ENCODE measurements at places on chromosomes 11 and 22.

DNA sequence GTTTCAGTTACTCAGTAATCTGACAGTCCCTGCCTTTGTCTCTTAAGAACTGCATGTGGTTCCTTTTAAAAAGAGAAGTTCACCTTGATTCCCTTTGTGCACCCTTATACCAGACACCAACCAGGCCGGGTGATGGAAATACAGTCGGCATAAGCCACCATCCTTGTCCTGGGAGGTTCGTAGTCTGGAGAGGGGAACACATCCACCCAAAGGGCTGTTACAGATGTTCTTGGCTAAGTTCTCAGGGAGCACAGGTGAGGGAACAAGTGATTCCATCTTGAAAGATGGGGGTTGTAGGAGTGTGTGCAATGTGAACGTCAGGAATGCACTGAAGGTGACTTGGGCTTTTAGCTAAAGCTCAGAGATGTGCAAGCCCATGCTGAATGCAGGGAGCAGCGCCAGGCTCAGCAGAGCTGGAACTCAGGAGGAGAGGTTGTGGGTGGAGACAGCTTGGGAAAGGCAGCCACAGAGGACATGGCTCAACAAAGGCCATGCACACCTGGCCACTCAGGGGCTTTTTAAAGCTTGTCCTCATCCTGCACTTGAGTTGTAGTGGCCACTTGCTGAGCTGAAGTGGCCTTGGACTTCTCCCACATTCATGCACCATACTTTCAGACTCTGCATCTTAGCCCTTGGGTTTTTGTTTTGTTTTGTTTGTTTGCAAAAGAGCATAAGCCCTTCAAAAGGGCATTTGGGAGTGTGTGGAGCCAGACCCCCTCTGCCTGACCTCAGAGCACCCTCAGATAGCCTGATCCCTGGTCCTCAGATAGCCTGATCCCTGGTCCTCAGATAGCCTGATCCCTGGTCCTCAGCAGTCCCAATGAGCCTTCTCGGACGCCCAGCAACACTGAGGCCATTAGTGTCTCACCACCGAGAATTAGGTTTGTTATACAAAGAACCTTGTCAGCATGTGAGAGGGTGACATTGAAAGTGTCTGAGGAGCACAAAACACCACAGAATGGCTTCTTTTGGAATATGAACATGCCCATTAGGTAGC lies 12.7 kb upstream of the TMA7B start:
- DNase-seq: no peak

GRCh38 chr11:45097721-45098493 lies 48.5 kb upstream of the PRDM11 start:
- DNase-seq: no peak

DNA sequence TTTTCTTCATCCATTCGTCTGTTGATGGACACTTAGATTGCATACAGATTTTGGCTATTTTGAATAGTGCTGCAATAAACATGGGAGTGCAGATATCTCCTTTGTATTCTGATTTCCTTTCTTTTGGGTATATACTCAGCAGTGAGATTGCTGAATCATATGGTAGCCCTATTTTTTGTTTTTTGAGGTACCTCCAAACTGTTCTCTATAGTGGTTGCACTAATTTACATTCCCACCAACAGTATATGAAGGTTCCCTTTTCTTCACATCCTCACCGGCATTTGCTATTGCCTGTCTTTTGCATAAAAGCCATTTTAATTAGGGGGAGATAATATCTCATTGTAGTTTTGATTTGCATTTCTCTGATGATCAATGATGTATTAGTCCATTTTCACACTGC lies 96.1 kb downstream of the PRR5L start:
- DNase-seq: no peak

DNA sequence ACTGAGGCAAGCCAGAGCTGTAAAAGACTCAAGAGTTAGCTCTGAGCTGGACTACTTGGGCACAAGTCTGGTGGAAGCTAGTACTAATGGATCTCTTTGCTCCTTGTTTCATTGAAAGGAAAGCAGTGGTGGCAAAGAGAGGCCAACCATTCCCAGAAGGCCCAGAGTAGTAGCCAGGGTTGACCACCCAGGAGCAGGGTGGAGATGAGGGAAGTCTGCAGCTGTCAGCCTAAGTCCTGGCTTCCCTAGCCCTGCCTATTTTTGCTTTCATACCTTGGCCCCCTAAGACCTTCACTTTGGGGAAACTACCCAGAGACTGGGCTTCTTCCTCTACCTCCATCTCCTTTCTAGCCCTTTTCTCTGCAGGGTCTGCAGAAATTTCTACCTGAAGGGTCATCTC lies 155.0 kb upstream of the NCAM1 start:
- no peak for DNase-seq

- no peak for DNase-seq
Observed at GRCh38 chr11:61820174-61820573, 3.4 kb upstream of the FADS1 start.

GRCh38 chr22:30578481-30578880 lies 4.0 kb upstream of the GAL3ST1 start:
- DNase-seq: no peak

- DNase-seq: no peak
Observed at GRCh38 chr11:73372375-73372993, 3.7 kb upstream of the RELT start.

DNA sequence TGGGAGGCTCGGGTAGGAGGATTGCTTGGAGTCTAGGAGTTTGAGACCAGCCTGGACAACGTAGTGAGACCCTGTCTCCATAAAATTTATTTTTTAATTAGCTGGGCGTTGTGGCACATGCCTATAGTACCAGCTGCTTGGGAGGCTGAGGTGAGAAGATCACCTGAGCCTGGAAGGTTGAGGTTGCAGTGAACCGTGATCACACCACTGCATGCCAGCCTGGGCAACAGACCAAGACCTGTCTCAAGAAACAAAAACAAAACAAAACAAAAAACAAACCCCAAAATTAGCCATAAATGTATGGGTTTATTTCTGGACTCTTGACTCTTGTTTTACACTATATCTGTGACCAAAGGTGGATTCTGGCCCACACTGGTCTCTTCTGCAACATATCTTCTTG lies 41.6 kb downstream of the EIF3F start:
- DNase-seq: no peak

- peak; percentile 24 for DNase-seq
Observed at GRCh38 chr11:64447831-64448598, 89.1 kb downstream of the RPS6KA4 start.

DNA sequence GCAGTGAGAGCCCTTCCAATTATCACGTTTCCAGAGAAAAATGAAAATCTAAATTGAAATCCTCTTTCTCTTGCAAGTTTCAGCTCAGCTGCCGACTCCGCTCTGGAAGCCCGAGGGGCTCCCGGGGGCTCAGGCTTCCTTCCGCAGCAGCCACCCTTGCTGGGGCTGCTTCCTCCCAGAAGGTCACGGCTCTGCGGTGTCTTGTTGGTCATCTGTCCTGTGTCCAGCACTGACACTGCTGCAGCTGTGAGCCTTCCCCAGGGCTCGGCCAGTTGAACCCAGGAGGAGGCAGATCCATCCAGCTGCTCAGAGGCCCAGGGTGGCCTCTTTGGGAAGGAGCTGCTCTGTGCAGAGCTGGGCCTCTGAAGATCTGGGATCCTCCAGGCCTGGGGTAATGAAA lies 1337.2 kb downstream of the TBC1D22A start:
- DNase-seq: no peak

DNA sequence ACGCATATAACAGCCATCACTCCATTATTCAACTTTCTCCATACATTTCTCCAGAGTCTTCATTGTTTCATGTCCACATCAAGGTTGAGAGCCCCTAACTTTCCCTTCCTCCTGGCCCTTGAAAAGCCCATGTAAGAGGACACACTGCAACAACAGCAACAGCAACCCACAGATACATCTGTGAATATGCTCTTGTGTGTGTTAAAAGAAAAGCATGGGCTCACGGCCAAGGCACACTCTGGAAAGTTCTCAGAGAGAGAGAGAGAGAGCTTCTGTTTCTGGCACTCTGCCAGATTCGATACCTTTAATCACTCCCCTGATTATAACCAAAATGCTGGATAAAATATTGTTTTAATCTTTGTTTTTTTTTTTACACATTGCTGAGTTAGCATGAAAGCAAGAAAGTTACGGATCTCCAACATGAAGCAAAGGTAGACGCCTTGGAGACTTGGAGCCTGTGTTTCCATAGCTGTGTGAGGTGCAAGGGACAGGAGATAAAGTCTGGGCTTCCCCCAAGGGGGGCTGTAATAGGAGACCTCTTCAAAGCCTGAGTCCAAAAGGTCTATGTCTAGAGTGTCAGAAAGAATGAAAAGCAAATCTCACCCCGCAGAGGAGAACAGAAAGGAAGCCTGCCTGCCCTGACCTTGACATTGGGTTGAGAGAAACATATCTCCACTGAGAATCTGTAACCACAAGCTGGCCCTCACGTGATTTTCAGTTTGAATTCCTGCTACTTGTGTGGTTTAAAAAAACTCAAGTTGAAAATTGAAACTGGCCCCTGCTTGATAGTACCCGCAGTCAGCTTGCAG lies 33.7 kb upstream of the MPPED1 start:
- peak; percentile 13 for DNase-seq

All from SW480 (cell line).